ENCODE measurements at places on chromosomes 13 and 19. TPM values are rescaled to one million over a fixed set of nuclear protein-coding genes. Genes with fewer than 3 reads are reported as not detected.

C1QTNF9 gene
- total RNA-seq = not detected

CALR3 gene
- not detected for total RNA-seq

DCLK1 gene
- 2.2 TPM for total RNA-seq

RASAL3 gene
- total RNA-seq = not detected

BLVRB gene
- total RNA-seq = 313 TPM

FLT3LG gene
- not detected for total RNA-seq

ADAMTSL5 gene
- total RNA-seq = 4.5 TPM

UBL5 gene
- 121 TPM for total RNA-seq

NAPSA gene
- 0.72 TPM for total RNA-seq

KISS1R gene
- total RNA-seq = 0.43 TPM

NDUFA11 gene
- 317 TPM for total RNA-seq

TEKTIP1 gene
- not detected for total RNA-seq

RFPL4A gene
- total RNA-seq = not detected

SLC44A2 gene
- total RNA-seq = 74.2 TPM

Measured in tracheal epithelial cell (primary cell).